Gastrocnemius medialis (tissue), 4 donors: ENCODE measurements at places on chromosomes 4 and X. TPM values are rescaled to one million over a fixed set of nuclear protein-coding genes. Genes with fewer than 3 reads are reported as not detected.

DNA sequence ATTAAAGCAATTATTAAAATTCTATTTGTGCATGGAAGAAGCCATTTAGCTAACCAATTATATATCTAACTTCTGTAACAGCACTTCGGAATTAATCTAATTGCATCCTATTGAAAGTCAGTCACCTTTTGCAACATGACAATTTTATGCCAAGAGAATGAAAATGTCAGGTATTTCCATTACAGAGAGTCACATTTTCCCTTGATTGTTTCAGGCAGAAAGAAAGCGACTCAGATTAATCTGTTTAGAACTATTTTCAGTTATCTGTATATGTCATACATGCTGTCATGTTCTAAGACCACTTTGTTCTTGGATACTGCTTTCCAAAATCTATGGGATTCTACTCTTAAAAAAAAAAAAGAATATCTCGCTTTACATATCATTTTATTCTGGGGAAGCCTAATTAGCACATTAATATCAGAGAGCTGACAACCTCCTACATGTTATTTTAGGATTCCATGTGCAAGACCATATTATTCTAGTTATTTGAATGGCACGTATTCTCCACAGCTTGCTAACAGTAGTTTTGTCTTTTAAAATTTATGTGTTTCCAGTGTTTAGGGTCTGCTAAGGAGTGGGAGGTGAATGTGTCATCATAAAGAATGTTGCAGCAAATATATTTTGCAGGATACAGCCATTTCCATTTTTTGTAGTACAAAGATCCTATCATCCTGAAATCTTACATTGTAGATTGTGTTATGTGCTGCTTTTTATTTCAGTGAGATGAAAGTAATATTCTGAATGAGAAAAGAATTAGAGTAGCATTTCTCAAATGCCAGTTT, 31.7 kb downstream of the GALNT7 start:
- no peaks in the 10 kb centered on the region for H3K27me3 ChIP-seq
- no peak overlapping the region for H3K4me3 ChIP-seq
- DNase-seq = no peak
- no peaks in the 10 kb centered on the region for H3K36me3 ChIP-seq
- H3K4me1 ChIP-seq = no peaks in the 10 kb centered on the region

The HTR2C gene
- not detected for total RNA-seq

The BEND2 gene
- total RNA-seq = not detected

The TXK gene
- total RNA-seq = not detected

The NEXMIF gene
- 0.02 TPM for total RNA-seq

DNA sequence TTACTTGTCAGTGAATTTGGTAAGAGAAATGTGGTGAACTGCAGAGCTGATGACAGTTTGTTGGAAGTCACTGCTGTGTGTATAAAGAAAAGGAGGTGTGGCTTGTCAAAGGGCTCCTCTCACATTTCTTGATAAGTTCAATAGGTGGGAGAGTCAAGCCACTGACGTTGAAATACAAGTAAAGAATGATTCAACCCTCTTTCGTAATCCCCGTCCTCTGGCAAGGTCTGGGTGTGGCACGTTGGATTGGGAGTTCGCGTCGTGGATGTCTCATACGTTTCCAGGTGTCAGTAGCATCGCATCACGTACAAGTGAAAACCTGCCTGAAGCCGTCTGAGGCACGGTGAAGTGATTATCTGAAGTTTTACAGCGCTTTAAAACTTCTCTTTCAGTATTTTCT, 76.4 kb downstream of the EGF start:
- H3K27me3 ChIP-seq = no peaks in the 10 kb centered on the region
- H3K27ac ChIP-seq = no peak overlapping the region
- no peak overlapping the region for H3K4me3 ChIP-seq
- peaks cover 21% of the 10 kb centered on the region for H3K4me1 ChIP-seq
- H3K36me3 ChIP-seq = peaks cover 21% of the 10 kb centered on the region
- DNase-seq = no peak

The IBSP gene
- total RNA-seq = not detected

The ZNF157 gene
- total RNA-seq = 0.09 TPM

DNA sequence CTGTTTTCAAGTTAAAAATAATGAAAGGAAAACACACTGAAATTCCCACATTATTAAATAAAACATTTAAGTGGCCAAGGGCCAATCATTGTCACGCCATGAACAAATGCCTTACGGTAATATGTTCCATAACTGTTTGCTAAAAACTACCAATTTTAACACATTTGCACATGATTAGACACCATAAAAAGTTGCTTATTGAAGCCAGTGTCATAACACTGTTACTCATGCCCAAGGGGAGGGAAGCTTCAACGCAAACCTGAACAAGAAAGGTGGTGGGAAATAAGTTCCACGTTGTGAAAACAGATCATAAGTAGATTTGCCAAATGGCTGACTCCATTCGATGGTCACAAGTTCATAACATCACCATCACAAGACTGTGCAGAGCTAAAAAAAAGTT, 739.3 kb upstream of the FAM241A start:
- no peak overlapping the region for H3K4me3 ChIP-seq
- H3K27me3 ChIP-seq = no peaks in the 10 kb centered on the region
- peaks cover 16% of the 10 kb centered on the region for H3K4me1 ChIP-seq
- H3K36me3 ChIP-seq = no peaks in the 10 kb centered on the region
- H3K27ac ChIP-seq = peak overlapping the region; percentile 21
- DNase-seq = no peak

DNA sequence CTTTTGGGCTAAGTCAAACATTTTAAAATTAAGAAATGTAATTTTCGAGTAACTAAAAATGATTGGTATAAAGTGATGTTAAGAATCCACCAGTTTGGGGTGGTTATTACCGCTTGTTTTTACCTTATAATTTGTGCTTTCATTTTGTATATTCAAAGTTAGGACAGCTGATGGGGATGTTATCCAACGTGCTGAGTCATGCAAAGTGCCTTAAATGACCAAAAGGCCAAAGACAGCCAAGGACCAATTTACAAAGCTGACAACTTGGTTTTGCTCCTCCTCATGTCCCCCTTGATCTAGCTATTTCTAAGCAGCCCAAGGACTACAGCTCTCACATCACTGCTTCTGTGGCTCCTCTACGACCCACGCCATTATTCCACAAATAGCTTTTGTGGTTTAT, 181.4 kb upstream of the PCDH7 start:
- H3K4me3 ChIP-seq = no peak overlapping the region
- DNase-seq = no peak
- H3K36me3 ChIP-seq = no peaks in the 10 kb centered on the region
- no peaks in the 10 kb centered on the region for H3K4me1 ChIP-seq
- H3K27me3 ChIP-seq = no peaks in the 10 kb centered on the region

The RAB40A gene
- not detected for total RNA-seq

DNA sequence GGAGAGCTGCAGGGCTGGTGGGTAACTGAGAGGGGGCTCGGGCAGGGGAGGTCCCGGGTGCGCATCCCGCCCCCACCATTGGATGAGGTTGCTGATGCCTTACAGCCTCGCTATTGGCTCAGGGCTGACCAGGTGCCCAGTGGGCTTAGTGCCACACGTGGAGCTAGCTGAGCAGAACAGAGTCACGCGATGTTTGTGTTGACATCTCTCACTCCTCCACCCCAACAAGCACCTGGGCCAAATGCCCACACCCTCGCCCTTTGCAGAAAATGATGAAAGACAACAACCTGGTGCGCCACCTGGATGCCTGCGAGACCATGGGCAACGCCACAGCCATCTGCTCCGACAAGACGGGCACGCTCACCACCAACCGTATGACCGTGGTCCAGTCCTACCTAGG, 31.8 kb downstream of the ATP2B3 start:
- H3K4me1 ChIP-seq = no peaks in the 10 kb centered on the region
- H3K4me3 ChIP-seq = no peak overlapping the region
- no peaks in the 10 kb centered on the region for H3K36me3 ChIP-seq
- H3K27ac ChIP-seq = no peak overlapping the region

The GRIA3 gene
- total RNA-seq = 0.05 TPM

The ADRA2C gene
- total RNA-seq = 7.9 TPM

DNA sequence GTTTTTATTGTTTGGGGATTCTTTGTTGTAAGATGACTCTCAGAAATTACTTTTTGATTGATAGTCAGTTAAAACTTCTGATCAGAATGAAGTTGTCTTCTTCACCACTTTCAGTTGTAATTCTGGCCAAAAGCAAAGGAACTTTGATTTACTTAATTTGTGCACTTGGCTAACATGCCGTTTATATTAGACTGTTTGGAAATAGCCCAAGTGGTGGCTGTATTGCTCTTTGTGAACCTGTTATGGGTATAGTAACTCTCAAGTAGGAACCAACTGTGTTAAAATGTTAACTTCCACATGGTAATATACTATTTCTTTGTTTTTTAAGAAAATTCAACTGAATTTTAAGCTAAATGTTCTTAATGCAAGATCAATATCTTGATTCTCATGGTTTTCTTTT, 581.9 kb downstream of the GRID2 start:
- H3K27ac ChIP-seq = no peak overlapping the region
- no peak overlapping the region for H3K4me3 ChIP-seq
- H3K27me3 ChIP-seq = no peaks in the 10 kb centered on the region
- DNase-seq = no peak
- no peaks in the 10 kb centered on the region for H3K36me3 ChIP-seq

DNA sequence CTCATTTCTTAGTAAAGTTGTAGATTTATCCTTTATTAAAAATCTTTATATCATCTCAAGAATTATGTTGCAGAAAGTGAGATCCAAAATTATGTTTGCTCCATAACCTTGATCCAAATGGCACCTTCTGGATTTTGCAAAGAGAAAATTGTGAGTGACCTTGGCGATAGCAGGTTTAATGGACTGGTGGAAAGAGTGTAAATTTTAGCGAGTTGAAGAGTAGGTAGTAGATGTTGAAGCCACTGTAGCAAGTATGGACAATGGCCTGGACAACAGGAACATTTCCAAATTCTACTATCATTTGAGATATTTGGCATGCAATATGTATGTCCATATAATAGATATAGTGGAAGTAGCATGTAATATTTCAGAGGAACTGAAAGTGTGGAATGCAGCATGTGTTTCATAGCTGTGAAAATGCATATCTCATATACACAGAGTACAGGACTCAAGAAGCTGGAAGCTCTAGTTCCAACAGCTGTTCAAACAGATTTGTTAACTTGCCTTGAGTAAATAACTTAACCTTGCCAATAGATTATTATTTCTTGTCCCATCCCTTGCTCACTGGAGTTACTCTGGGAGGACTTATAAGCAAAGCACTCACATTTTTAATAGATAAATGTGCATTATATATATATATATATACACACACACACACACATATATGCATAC, 152.5 kb upstream of the TLL1 start:
- DNase-seq = no peak
- no peaks in the 10 kb centered on the region for H3K4me1 ChIP-seq
- H3K36me3 ChIP-seq = no peaks in the 10 kb centered on the region
- H3K27me3 ChIP-seq = no peaks in the 10 kb centered on the region

DNA sequence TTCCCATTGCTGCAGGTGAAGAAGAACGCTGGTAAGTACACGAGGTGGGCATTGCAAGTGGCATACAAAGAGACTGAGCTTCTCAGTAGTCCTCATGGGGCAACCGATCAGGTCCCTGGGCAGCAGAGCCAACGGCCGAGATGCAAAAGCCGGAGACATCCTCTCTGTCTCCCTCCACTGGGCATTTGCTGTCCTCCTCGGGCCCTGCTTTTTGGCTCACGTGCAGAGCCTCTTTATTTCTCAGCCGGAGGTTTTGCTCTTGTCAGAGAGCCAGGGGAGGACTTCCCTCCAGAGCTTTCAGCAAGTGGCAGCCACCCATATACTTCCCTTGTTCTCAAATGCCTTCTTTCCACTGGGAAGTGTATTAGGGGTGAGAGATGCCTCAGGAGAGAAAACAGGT, 18.0 kb downstream of the STARD8 start:
- H3K27ac ChIP-seq = no peak overlapping the region
- no peak for DNase-seq
- peaks cover 3% of the 10 kb centered on the region for H3K4me1 ChIP-seq

DNA sequence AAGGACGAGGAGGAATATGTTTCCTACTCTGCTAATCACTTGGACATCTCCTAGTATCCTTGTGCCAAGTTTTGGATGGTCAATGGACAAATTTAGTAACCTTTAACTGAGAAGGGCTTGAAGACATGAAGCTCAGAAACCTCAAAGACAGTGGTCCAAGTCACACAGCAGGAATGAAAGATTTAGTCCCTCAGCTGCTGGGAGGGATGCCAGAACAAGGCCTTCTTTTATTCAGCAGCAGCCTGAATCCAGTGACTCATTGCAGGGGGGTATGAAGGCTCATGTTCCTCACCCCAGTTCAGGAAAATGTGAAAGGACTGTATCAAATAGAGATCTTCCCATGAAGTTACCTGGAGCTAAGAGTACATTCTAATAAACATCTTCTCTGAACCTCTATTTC, 214.9 kb upstream of the UGT8 start:
- no peak overlapping the region for H3K27ac ChIP-seq
- H3K36me3 ChIP-seq = no peaks in the 10 kb centered on the region
- no peaks in the 10 kb centered on the region for H3K27me3 ChIP-seq
- no peak for DNase-seq
- H3K4me3 ChIP-seq = no peak overlapping the region

DNA sequence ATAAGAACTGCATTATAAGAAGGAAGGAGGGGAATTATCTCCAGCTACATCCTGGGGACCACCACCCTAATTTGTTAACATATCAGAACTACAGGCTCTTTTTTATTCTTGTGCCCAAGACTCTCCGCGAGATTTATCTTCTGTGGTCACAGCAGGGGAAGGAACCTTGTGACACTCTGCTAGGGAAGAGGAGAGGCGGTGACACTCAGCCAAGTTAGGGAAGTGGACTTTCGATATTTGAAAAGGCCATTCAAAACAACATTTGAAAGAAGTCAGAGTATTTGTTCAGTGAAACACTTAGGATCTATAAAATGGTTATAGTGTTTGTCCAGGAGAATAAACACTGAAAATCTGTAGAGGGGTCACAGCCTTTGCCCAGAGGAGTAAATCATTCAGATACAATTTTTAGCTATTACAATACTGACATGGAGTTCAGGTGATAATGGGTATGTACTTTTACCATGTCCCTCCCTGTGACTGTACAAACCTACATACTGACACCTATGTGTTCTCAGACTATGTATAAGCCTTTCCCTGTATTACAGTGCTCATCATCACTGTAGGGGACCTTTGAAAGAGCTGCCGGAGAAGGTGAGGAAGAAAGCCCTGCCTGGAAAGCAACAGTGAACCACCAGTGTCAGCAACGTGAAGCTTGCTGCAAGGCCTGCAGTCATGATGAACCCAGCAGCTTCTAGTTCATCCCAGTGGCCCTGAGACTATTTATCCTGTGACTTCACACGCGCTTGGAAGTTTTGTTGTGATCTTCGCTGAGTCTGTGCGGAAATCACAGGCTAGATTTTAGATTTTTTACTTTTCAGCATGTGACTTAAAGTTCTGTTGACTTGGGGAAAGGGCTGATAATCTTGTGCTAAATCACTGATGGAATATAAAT, 8.5 kb upstream of the PTTG2 start:
- no peak for DNase-seq
- peaks cover 13% of the 10 kb centered on the region for H3K4me1 ChIP-seq
- no peaks in the 10 kb centered on the region for H3K36me3 ChIP-seq
